ENCODE measurements at places on chromosomes 12 and 14.
A peak's percentile ranks its signal among the peaks of the same experiment; 100 is the strongest.

DNA sequence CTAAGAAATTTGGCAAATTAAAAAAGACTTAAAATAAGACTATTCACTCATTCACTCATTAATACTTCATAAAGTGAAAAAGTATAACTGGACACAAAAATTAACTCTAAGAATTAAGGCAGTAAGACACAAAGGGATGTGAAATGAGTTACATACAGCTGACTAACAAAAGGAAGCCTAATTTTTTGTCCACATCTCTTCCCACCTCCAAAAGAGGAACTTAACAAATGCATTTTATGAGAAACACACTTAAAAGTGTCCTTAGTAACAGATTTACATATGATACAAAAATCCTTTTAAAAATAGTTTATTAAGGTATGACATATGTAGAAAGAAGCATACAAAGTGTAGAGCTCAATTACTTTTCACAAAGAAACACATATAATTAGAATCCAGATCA is 88.9 kb downstream of the NUMB start:
- DNase-seq = no peak

- DNase-seq = no peak
Measured at GRCh38 chr14:69963966-69964365, 84.8 kb downstream of the SMOC1 start.

DNA sequence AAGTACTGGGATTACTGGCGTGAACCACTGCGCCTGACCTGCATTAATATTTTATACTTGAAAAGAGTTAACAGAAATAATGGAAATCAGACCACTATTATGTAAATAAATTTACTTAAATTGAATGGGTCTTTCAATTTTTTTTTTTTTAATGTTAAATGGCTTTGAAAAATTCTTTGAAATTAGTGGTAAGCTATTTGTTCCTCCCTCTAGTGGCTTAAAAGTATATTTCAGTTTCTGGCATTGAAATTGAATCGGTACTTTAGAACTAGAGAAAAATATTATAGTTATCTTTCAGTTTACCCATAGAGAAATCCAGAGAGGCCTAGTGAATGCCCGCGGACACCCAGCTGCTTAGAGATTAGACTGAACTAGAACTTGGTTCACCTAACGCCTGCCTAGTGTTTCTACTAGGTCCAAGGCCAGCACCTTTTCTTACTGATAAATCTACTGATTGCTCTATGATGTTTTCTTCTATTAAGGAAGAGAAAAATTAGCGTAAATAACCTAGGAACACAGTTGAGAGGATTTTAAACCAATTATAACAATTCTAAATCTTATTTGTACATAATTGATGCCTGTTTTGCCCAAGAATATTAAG is 106.5 kb downstream of the EML1 start:
- DNase-seq = no peak

GRCh38 chr14:97077253-97077653 is 280.1 kb downstream of the VRK1 start:
- DNase-seq = peak; percentile 31

DNA sequence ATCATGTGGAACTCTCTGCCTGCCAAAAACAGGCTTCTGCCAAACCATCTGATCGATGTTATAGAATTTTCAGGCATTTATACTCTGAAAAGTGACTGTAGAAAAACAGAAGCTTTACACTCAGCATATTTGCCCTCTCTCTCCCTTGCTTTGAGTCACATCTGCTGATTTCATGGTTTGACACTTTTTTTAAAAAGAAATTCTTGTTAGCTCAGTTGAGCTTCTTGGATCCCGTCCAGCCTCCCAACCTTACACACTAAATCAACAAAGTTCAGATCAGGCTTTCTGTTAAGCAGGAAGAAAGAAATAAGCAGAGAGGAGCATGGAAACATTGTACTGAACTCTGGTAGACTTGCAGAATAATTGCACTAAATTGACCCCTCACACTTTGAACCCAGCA is 193.6 kb upstream of the SEL1L start:
- no peak for DNase-seq
